Spinal cord (tissue), 10 donors: ENCODE measurements at places on chromosomes 16 and 17. TPM values are rescaled to one million over a fixed set of nuclear protein-coding genes. Genes with fewer than 3 reads are reported as not detected.

Gene EVPL
- polyA plus RNA-seq = 0.90 TPM

Gene MPO
- 3.5 TPM for polyA plus RNA-seq

Gene ASPHD1
- 49.8 TPM for polyA plus RNA-seq

Gene KRT222
- polyA plus RNA-seq = 13.7 TPM

Gene CHST5
- 4.9 TPM for polyA plus RNA-seq

Gene CLEC18B
- 3.9 TPM for polyA plus RNA-seq

Gene PERCC1
- 0.35 TPM for polyA plus RNA-seq

Gene AURKB
- polyA plus RNA-seq = 13.1 TPM

Gene TSEN54
- 48.2 TPM for polyA plus RNA-seq

Gene PDE6G
- polyA plus RNA-seq = 2.0 TPM

Gene EPOP
- polyA plus RNA-seq = 2.3 TPM

Gene TNFRSF17
- not detected for polyA plus RNA-seq

Gene CTF1
- 4.0 TPM for polyA plus RNA-seq

Gene KCNH6
- polyA plus RNA-seq = 1.7 TPM

Gene PDILT
- not detected for polyA plus RNA-seq

Gene AIPL1
- 0.16 TPM for polyA plus RNA-seq

Gene DYNLRB2
- 8.4 TPM for polyA plus RNA-seq

Gene IQCK
- 20.8 TPM for polyA plus RNA-seq

Gene TP53TG3
- not detected for polyA plus RNA-seq

Gene CCL7
- not detected for polyA plus RNA-seq

Gene KRTAP2-2
- polyA plus RNA-seq = not detected

Gene CPHXL2
- 0.47 TPM for polyA plus RNA-seq

Gene DYNLL2
- 136 TPM for polyA plus RNA-seq

Gene RNF43
- polyA plus RNA-seq = 2.6 TPM
